ENCODE measurements at places on chromosomes 1 and 21. TPM values are rescaled to one million over a fixed set of nuclear protein-coding genes. Genes with fewer than 3 reads are reported as not detected.

The OPTC gene
- total RNA-seq, result not detected

The TNNT2 gene
- total RNA-seq, result 2.3 TPM

The STRIP1 gene
- 25.9 TPM for total RNA-seq

The AADACL3 gene
- not detected for total RNA-seq

The CRB1 gene
- 0.13 TPM for total RNA-seq

The FMO3 gene
- total RNA-seq, result 0.13 TPM

The CD84 gene
- total RNA-seq, result not detected

The C8B gene
- not detected for total RNA-seq

The OXCT2 gene
- total RNA-seq, result 1.9 TPM

The HES3 gene
- not detected for total RNA-seq

The KANK4 gene
- 0.16 TPM for total RNA-seq

The NKAIN1 gene
- 2.4 TPM for total RNA-seq

The GPA33 gene
- 0.13 TPM for total RNA-seq

The HES4 gene
- total RNA-seq, result 85.1 TPM

The DISP1 gene
- 8.0 TPM for total RNA-seq

The GPR3 gene
- total RNA-seq, result 1.6 TPM

The RHD gene
- total RNA-seq, result not detected

The EPS15 gene
- total RNA-seq, result 22.1 TPM

The SPRR1A gene
- total RNA-seq, result not detected

The FCRL4 gene
- total RNA-seq, result not detected

The CHIA gene
- not detected for total RNA-seq

The OR2T29 gene
- total RNA-seq, result not detected

The GABRD gene
- not detected for total RNA-seq

The EFNA4 gene
- 13.5 TPM for total RNA-seq

The KRTAP12-2 gene
- total RNA-seq, result not detected

The TACSTD2 gene
- 13.9 TPM for total RNA-seq

Measured in mesangial cell (primary cell).